Mesenteric fat pad (tissue), 1 donor: ENCODE measurements at places on chromosomes 13 and 19. TPM values are rescaled to one million over a fixed set of nuclear protein-coding genes. Genes with fewer than 3 reads are reported as not detected.

The CRLF1 gene
- total RNA-seq = 30.7 TPM

The ELAVL1 gene
- total RNA-seq = 60.2 TPM

The C19orf85 gene
- total RNA-seq = not detected

DNA sequence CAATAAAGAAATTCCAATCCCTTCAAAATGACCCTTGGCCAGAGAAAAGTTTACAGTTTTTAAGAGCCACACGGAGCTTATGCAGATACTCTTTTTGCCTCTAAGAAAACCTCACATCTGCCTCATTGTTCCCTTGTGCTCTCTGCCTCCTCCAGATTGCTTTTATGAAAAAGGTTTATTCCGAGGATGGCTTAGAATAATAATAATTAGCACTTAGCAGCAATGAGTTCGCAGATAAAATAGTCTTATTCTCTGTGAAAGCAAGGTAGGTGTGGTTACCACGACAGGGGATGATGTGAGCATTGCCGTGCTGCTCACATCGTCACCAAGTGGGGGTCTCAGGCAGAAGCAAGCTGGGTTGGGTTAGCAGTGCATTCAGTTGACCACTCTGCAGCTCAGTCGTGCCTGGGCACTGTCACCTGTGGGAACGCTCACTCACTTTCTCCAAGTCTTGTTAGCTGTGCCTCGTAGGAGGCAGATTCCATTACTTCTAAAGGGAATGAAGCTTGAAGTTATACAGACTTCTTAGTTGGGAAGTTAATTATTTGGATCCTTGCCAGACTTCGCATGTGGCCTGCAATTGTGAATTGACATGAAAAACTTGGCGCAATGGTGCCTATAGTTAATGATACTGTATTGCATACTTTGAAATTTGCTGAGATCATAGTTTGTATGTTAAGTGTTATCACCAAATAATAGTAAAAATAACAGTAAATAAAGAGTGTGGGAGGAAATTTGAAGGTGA is 157.2 kb downstream of the MYO16 start:
- DNase-seq = no peak

- no peak for DNase-seq
Observed at GRCh38 chr13:50730496-50731351, 112.8 kb downstream of the DLEU7 start.

- DNase-seq = no peak
Observed at GRCh38 chr19:16338470-16339360, 14.1 kb downstream of the KLF2 start.

DNA sequence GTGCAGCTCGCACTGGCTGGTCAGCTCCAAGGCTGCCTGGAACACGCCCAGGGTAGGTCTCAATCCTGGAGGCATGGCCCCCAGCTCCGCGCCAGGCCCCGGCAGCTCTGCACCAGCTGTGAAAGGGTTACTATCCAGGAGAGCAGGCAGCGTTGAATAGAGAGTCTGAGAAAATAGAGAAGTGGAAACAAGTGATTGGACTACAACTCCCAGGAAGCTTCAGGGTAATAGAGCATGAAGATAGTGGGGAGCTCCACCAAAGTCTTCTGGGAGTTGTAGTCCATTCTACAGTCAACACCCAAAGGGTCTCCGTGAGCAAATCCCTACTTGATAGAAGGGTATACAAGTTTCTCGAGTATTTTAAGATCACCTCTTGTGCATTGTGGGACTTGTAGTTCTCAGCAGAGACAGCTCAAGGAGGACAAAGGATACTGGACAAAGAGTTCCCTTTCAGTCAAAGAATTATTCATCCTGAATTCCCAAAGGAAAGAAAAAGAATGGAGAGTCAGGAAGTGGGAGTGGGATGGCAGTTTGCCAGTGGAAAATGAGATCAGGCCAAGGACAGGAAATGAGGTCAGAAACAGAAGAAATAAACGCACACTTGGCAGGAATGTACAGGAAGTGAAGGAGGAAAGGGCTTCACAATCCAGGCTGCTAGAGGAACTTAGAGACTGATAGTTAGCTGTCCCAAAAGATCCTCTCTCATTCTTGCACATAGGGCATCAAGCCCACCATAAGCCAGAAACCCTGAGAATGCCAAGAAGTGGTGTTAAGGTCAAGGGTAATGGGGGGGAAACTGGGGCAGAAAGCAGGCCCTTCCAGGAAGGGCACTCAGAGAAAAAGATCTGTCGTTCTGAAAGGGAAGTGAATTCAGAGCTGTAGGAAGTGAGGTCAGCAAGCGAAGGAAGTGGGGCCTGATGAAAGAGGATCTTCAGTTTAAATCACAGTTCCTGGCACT is 5.5 kb upstream of the MAMSTR start:
- DNase-seq = no peak
